ENCODE measurements at places on chromosomes 3 and 15.

- DNase-seq, result no peak
These were observed 16.4 kb upstream of the FGD5 start for GRCh38 chr3:14802381-14802731.

GRCh38 chr15:47764666-47765065 lies 47.4 kb downstream of the SEMA6D start:
- no peak for DNase-seq

DNA sequence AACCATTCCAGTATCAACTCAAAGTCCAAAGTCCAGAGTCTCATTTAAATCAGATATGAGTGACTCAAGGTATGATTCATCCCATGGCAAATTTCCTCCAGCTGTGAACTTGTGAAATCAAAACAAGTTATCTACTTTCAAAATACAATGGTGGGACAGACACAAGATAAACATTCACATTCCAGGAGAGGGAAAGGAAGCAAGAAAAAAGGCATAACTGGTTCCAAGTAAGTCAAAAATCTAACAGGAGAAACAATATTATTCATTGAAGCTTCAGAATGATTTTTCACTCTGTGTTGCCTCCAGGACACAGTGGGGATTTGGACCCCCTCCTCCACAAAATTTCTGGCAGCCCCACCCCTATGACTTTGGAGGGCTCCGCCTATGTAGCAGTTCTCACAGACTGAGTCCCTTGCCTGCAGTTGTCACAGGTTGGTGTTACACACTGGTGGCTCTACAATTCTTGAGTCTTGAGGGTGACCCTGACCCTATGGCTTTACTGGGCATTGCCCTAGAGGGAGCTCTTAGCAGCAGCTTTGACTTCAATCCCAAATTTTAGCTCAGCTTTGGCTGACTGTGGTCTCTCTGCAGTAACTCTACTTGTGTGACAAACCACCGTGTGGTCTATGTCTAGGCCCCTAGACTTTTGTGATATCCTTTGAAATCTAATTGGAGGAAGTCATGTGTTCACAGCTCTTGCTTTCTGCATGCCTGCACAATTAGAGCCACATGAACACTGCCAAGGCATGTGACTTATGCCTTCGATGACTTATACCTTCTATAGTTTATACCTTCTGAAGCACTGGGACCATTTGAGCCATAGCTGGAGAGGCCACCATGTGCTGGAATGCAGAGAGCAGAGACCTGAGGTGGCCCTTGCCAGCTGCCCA lies 644.2 kb downstream of the GRM7 start:
- DNase-seq, result no peak

GRCh38 chr3:36362973-36363372 lies 17.3 kb upstream of the STAC start:
- DNase-seq, result no peak

DNA sequence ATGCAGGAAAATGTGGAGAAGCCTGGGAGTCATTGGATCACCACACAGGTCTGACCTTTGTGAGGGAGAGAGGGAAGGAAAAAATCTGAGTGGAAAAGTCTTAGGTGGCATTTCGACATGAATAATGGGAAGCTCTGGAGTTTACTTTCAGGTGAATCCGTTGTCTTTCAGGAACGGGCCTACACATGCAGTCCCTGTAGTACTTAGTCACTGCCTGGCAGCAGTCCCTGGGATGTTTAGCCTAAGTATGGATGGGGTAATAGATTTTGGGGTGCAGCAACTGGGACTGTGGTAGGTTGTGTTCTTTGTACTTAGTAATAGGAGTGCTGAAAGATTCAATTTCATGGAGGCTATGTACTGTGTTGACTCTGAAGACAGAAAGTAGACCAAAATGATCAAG lies 227.5 kb upstream of the EPHA3 start:
- no peak for DNase-seq

DNA sequence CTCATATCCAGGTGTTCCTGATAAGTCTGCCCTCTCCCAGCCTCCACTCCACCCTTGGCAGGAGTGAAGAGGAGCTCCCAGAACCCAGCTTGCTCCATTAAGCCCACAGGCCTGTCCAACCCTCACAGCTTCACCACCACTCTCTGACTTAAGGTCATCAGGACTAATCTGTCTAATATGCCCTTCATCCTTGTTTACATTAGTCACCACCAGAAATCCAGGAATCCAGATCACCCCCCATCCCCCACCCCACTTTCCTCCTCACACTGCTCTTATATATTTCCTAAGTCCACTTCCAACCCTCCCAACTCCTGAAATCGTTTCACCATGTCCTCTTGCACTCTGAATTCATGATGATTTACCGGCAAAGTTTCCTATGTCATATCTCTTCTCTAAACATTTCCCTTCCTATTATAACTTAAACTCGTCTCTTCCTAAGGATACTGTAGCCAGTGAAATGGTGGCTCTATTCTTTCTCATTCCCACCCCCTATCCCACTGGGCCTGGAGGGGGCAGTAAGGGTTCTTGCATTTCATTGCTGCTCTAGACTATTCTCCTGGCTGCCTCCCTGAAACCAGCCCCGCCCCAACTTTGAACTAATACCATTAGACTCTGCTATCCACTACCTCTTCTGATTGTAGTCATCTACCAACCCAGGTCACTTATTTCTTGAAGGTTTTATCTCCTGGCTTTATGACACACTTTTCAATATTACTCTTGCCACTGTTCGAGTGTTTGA lies 43.4 kb downstream of the PPP2R3A start:
- no peak for DNase-seq

DNA sequence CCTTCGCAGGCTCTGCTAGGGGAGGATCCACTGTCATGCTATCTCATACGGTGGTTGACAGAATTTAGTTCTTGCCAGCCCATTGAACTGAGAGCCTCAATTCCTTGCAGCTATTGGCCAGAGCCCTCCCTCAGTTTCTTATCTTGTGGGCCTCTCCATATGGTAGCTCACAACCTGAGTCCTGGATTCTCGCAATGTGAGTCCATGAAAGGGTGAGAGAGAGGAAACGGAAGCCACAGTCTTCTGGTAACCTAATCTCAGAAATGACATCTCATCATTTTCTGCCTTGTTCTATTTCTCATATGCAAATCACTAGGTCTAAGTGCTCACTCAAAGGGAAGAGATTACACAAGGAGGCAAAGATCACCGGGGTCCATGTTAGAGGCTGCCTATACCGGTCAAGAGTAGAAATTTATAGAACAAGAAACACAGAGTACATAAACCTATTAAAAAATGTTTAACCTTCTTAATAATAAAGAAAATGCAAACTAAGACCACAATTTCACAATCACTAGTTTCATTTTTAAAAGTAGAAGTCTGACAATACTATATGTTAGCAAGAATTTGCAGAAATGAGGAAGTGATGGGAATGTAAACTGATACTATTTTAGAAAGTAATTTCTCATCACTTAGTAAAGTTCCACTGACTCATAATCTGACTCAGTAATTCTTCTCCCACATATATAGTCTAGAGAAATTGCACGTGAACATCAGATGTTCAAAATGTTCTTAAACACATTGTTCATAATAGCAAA lies 378.4 kb upstream of the AGTR1 start:
- no peak for DNase-seq

GRCh38 chr15:69094124-69094921 lies 66.1 kb upstream of the GLCE start:
- DNase-seq, result no peak

- DNase-seq, result no peak
These were observed 10.6 kb downstream of the DNAJB8 start for GRCh38 chr3:128455786-128456748.

GRCh38 chr3:2023959-2024358 lies 74.7 kb upstream of the CNTN4 start:
- peak; percentile 57 for DNase-seq

DNA sequence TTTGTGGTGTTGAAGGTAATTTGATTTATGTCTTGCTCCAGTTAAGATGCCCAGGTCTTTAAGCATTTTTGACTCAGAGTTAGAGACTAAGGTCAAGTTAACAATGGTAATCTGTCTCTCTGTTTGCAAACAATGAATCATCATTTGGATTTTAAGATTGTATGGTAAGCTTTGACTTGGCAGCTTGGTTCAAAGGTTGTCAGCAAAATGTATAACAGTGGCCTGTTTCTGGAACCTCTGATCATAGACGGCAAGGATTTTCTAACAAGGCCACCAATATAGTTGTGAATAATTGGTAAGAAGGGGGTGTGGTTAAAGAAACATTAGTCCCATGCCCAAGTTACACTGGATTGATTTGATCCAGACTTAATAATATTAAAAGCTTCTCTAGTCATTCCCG lies 775.2 kb upstream of the GOLIM4 start:
- no peak for DNase-seq

- DNase-seq, result no peak
These were observed 18.1 kb downstream of the ANXA2 start for GRCh38 chr15:60379525-60380274.

GRCh38 chr3:45092132-45093031 lies 53.8 kb downstream of the CDCP1 start:
- no peak for DNase-seq

- DNase-seq, result peak; percentile 42
These were observed 42.2 kb downstream of the CLDN18 start for GRCh38 chr3:138051947-138052802.

DNA sequence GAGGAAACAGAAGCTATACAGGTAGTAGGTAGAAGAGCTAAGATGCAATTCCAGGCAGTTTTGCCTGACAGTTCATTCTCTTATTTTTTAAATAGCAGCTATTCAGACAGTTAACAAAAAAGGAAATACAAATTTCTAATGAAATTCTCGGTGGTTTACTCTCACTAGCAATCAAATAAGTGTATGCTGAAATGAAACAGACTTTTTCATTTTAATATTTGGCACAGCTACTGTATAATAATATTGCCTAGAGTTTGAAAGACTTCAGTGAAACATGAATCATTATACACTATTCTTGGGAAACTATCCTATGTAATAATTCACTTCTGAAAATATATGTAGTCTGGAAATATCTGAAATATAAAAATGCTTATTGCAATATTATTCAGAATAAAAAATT lies 463.2 kb upstream of the AGTR1 start:
- no peak for DNase-seq

- peak; percentile 35 for DNase-seq
These were observed 188.9 kb upstream of the MEIS2 start for GRCh38 chr15:37289109-37289765.

GRCh38 chr3:115790759-115791158 lies 167.4 kb downstream of the GAP43 start:
- no peak for DNase-seq

DNA sequence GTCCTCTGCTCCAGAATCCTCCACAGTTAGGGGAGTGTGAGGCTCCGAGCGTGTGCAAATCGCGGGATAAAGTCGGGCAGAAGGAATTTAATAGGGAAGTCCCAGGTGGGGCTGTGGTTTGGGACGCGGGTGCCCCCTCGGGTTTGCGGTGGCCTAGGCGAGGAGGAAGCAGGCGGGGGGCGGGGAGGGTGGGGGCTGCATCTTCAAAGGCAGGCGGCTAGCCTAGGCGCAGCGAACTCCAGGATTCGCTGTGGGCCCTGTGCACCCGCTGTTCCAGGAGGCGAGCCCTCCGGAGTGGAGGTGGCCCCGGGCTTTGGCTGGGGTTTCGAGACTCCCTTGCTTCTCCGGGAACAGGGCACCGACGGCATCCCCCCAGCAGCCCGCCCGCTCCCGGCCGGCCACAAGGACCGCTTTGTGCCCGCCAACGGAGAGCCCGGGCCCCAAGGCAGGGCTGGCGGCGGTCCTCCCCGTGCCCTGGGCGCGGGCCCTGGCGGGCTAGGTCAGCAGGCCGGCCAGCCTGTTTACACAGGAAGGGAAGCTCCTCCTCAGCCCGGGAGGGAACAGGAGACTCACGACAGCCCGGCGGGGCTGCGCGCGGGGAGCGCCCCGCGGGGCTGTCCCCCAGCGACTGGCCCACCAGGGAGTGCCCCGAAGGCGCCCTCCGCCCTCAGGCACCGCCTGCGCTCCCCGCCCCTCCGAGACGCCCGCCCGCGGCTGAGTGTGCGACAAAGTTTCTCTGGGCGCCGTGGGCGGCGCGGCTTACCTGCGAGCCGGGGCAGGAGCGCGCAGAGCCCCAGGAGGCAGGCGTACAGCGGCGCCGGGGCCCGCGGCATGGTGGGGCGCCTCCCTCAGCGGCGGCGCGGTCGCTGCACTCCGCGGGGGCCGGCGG lies 753 bp downstream of the ITGB5 start:
- DNase-seq, result peak; percentile 61

DNA sequence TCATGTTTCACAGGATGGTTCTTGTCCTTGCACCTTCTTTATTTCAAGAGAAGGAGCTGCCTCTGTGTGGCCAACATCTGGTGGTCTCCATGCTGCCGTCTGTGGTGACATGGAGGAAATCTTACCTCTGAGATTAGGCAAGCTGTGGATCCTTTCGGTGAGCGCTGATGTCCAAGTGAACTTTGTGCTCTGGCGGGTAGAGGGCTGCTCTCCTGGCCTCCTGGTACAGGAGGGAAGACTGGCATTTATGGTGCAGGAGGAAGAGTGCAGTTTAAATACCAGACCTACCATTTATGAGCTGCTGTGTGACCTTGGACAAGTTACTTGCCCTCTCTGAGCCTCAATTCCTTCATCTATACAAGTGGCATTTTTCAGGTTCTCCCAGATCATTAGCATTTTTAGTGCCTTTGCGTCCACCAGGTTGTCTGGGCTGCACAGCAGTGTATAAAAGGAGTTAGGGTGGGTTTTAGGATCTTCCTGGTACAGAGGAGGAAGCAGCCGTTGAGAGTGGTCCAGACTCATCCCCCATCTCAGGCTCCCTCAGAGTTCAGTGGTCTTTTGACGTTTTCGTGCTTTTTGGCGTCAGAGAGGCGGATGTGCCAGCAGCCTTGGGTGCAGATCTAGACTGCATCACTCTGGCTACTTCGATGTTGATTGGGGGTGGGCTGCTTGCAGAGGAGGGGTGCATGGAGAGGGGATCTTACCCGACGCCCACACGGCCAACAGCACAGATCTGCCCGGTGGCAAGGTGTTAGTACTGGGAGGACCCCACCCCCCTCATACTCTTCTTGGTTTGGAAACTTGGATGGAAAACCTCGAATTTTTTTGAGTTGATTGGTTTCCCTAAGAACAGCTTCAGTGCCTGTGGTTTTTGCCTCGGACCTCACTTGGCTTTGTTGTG lies 162.2 kb downstream of the ITPR1 start:
- no peak for DNase-seq

GRCh38 chr3:71156062-71156665 lies 427.4 kb downstream of the FOXP1 start:
- DNase-seq, result no peak

DNA sequence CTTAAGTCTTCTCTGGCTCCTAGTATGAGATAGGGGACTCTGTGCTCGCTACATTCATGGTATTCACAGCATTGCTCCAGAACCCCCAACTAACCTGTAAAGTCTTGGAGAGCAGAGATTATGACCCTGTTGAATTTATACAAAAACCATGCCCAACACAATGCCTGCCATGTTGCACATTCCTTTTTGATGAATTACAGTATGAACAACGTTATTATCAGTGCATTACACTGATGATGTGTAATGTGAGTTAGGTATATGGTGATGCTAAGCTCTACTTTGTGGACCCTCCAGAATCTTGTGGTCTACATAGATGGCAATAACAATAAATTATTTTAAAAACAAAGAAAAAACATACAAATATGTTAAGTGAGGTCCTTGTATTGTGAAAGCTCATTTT lies 64.3 kb downstream of the EOMES start:
- DNase-seq, result no peak

DNA sequence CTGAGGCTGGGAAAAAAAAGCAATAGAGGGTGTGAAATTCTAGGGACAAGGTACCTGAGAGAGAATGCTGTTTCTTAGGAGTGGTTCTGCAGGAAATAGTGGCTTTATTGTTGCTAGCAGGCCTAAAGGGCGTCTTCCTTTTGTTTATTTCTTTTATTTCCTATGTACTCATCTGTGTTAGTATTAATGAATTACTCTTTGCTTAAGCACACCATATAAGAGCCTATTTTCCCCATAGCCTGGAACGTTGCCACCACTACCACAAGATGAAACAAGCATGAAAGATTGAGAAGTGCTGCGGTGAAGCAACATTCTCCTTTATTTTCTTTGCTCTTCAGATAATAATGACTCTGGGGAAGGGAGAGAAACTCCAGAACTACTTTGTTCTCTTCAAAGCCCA lies 21.3 kb upstream of the GOLIM4 start:
- DNase-seq, result no peak
